Stimulated activated CD4-positive, alpha-beta T cell treated with anti-CD3 and anti-CD28 coated beads, Interleukin-1b, Interleukin-23, amount 100 ng/mL, for 1 hour (primary cell): ENCODE measurements at places on chromosomes 1 and 21.

- DNase-seq, result no peak
Observed at GRCh38 chr1:235102993-235103411, 25.6 kb downstream of the TOMM20 start.

GRCh38 chr21:23445307-23445706, 2162.0 kb downstream of the MRPL39 start:
- DNase-seq, result no peak

- no peak for DNase-seq
Observed at GRCh38 chr1:36975642-36976041, 58.7 kb downstream of the GRIK3 start.

- peak; percentile 81 for DNase-seq
Observed at GRCh38 chr21:32727687-32728455, at the start of gene SYNJ1. Gene SYNJ1 (minus strand): TSS chr21:32728013. CDS start chr21:32726895, 1,118 bp downstream.

DNA sequence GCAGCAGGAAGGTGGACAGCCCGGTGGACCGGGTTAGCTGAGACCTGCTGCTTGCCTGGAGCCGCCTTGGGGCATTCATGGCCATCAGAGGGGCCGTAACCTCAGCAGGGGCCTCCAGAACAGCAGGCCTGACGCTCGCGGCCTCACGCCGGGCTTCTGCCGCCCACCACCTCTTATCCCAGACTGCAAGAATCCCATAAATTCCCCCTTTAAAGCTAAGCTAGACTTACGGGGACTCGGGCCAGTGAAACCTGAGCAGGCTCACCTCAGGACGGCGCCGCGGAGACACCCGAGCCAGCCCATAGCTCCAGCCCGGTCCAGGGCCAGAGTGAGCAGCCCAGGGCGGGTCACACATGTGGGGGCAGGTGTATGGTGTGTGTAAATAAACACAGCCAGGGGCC, 132.3 kb downstream of the GLIS1 start:
- no peak for DNase-seq

DNA sequence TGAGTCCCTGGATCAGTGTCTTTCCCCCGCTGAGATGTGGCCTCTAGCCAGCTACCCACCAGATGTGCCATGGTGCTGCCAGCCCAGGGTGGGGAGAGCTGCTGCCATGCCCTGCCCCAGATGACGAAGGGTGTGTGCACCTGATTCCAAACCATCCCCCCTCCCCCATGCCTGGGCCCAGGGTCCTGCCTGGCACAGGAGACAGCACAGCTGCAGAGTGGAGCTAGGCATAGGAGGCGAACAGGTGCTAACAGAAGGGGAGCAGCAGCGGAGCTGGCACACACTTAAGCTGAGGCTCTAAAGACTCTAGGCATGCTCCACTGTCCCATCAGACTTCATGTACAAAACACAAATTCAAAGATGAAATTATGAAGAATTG, 9.0 kb upstream of the LDLRAP1 start:
- no peak for DNase-seq

DNA sequence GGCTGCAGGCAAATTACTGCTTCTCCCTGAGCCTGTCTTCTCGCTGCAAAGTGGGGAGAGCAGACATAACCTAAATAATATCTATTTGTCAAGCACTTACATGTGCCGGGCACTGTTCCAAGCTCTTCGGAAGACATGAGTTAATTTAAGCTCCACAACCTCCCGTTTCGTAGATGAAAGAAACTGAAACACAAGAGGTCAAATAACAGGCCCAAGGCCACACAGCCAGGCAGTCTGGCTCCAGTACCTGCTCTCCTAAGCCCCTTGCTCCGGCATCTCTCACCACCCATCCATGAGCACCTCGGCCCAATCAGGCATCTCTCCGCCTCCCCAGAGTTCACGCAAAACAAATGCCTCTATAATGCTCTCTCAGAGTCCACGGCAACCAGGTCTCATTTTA, 65.4 kb downstream of the TAS1R2 start:
- no peak for DNase-seq

- DNase-seq, result no peak
Observed at GRCh38 chr1:211705467-211706091, 30.2 kb upstream of the NEK2 start.

DNA sequence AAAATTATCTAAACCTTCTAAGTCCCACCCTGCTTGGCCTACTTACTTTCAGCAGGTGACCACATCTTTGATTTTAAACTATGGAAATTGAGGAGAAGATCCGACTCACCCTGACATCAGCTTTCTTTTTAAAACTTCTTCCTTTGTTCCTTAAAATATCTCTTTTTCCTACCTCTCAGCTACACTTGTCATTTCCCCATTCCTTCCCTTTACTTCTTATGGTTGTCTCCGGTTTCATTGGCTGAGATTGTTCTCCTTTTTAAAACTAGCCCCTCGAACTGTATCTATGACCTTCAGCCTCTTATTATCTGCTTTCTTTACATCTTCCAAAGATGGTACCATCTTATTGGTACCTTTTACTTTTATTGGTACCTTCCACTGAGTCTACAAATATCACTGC, 87.8 kb upstream of the NRIP1 start:
- DNase-seq, result no peak

DNA sequence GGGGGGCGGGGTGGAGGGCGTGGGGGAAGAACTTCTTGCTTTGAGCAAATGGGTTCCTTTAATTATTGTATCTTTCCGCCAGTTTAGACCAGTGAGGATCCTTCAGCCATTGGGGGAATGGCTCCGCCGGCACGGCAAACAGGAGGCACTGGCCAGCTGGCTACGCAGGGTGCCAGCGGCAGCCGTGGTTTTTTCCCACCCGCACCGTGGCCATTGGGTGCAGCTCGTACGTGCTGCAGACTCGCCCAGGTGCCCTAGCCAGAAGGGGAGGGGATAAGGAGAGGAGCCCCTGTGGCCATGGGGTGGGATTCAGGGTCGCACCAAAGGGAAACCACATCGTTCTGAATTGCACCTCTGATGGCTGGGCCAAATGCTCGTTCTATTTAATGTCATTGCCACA, 65.6 kb downstream of the RGSL1 start:
- no peak for DNase-seq

DNA sequence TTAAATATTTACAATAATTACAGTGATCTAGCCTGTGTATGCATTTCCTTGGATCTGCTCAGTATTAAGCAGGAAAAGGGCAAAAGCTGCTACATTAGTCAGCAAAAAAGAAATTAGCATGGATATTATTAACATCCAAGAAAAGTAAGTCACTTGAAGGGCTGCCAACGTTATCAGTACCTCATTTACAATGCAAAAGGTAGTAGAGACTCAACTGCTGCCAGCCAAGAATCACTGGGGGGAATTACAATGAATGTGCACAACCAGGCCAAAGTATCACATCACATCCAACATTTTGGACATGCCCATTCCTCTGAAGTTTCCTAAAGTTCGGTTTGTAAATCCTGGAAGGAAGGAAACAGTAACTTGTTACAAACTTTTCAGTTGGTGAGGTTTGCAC, 1.9 kb downstream of the CNN3 start:
- no peak for DNase-seq

GRCh38 chr1:110746644-110747259, 72.0 kb upstream of the KCNA3 start:
- peak; percentile 21 for DNase-seq

DNA sequence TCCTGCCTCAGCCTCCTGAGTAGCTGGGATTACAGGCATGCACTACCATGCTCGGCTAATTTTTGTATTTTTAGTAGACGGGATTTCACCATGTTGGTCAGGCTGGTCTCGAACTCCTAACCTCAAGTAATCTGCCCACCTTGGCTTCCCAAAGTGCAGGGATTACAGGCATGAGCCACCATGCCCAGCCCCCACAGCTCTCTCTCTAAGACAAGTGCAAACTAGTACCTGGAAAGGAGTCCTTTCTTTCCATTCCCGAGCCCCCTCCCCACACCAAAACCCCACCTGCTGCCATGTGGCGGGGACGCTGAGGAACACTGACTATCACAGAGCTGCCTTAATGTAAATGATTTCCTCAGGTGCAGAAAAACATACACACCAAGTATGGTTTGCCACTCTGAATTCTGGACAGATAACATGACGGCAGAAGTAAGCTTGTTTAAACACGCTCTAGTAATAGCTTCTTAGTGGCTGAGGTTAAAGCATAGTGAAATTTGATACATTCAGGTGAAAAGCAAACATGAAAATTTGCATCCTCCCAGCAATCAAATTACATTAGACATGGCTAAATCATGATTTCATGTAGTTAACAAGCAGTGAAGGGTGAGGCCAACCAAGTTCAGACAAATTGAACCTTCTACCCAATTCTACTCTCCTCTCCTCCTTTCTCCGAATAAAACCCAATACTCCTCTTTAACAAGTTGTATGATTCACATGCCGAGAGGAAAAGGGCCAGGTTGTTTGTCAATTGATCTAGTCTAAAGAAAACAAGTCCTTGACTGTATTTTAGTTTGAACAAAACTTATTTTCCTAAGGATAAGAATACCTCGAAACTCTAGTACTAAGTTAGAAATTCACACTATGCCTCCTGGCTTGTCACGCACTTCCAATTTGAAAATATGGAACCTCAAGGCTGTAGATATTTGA, 19.8 kb downstream of the ERRFI1 start:
- no peak for DNase-seq

DNA sequence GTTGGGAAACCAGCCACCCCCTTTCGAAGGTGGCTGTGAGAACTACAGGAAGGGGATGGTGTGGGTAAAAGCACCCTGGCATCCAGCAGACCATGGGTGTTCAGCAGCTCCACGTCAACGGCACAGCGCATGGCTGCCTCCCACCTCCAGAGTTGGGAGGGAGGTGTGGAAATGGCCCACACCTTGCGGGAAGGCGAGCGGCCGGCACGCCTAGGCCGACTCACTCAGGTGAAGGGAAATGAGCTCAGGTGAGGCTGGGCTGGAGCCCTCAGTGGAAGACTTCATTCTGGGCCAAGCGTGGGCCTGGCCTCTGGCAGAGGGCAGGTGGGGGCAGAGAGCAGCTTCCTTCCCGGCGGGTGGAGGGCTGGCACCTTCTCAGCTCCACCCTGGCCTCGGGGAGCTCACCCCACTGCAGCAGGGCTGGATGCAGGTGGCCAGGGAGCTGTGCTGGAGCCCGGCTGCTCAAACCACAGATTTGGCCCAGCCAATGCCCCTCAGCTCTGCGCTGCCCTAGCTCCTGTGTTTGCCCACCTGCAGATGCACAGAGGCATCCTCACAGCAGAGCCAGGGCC, 24.8 kb upstream of the ALDH4A1 start:
- no peak for DNase-seq

DNA sequence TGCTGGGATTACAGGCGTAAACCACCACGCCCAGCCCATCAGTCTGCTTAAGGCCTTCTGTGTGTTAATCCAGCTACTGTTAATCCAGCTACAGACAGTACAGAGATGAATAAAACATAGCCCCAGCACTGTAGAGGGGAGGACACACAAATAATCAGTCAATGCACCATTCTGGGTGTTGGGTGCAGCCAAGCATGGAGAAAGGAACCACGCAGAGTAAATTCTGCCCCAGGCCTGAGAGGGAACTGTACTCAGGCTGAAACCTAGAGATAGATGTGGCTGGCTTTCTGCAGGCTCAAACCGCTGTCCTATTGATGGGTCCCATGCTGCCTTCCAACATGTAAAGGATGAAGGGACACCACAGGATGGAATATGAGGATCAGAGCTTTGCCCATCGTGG, 136.8 kb upstream of the IGSF21 start:
- DNase-seq, result no peak

DNA sequence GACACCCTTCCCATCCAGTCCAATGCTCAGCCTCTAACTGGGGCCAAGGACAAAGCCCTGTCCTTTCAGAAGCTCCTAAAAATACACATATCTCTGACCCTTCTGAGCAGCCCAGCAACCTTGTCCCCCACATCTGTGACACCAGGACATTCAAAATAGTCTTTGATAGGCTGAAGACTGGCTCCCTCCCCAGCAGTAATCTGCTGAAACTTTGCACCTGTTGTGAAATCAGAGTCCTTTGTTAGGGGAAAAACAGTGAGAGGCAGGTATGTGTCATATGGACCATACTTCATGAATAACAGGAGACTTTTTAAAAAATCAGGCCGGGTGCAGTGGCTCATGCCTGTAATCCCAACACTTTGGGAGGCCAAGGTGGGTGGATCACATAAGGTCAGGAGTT, 82.4 kb upstream of the VAMP3 start:
- DNase-seq, result no peak

- DNase-seq, result no peak
Observed at GRCh38 chr1:236081546-236082227, 16.8 kb upstream of the NID1 start.

DNA sequence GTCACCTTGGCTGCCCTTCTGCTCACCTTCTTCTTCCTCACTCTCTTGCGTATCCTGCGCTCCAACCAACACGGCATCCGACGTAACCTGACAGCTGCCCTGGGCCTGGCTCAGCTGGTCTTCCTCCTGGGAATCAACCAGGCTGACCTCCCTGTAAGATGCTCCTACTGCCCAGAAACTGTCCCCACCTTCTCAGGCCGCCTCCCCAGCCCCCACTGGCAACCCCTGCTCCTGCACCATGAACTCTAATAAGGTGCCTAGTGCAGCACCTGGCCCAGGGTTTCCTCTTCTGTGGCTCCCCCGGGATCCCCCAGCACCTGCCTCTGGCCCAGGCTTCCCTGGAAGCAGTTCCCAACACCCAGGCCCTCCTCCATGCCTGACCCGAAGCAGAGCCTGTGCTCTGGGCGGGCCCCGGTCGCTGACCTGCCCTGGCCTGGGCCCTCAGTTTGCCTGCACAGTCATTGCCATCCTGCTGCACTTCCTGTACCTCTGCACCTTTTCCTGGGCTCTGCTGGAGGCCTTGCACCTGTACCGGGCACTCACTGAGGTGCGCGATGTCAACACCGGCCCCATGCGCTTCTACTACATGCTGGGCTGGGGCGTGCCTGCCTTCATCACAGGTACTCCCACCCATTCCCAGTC, 12.8 kb downstream of the PSRC1 start:
- DNase-seq, result no peak

DNA sequence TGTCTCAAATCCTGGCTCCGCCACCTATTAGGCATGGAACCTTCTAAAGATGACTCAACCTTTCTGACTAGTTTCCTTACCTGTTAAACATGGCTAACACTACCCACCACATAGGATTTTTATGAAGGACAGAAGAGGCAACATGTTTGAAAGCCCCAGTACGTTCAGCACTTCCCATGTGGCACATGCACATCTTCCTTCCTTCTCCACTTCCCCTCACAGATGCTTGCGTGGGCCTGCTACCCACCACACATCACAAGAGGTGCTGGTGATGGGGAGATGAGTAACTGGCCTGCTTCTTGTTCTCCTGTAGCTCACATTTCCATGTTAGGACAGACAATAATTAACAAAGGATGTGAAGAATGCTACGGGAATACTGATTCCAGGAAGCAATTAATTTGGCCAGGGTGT, 7.1 kb downstream of the ZBTB21 start:
- DNase-seq, result no peak

GRCh38 chr1:205301842-205302588, 19.5 kb downstream of the NUAK2 start:
- DNase-seq, result no peak

DNA sequence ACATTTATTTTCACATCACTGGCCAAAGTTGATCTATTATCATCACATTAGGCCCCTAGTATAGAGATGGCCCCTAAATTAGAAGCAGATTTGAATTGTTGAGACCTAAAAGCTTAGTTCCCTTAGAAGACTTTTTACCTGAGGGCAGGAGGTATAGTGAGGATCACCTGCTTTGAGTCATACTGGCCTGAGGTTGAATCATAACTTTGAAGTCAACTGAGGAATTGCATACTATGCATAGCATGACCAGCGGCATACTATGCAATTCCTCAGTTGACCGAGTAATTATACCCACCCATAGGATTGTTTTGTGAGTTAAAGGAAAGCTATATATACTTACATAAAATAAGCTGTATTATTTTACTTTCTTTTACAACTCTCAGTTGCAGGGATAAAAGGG, 50.3 kb upstream of the DPH5 start:
- DNase-seq, result no peak

- DNase-seq, result no peak
Observed at GRCh38 chr21:39713905-39714304, 31.1 kb upstream of the IGSF5 start.

GRCh38 chr1:30756545-30757351, 826 bp downstream of the LAPTM5 start:
- no peak for DNase-seq
